ENCODE measurements at places on chromosomes 3 and 15. TPM values are rescaled to one million over a fixed set of nuclear protein-coding genes. Genes with fewer than 3 reads are reported as not detected.

The HCLS1 gene
- total RNA-seq: 380 TPM

DNA sequence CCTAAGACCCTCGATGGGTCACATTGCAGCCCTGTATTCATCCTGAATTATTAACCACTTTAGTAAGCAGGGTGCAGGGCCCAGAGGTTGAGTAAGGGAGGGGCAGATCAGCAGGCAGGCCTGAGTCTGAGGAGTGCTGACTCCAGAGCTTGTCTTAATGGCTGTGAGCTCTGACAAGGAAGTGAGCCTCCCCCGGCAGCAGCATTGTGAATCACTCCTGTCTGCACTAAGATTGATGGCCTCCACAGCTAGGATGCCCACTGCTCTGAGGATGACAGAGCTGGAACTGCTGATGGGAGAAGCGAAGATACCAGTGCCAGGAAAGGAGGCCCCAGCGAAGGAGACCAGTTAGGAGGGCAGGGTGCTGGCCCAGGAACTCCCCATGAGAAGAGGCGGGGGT is 46.5 kb upstream of the CCDC174 start:
- DNase-seq: no peak

DNA sequence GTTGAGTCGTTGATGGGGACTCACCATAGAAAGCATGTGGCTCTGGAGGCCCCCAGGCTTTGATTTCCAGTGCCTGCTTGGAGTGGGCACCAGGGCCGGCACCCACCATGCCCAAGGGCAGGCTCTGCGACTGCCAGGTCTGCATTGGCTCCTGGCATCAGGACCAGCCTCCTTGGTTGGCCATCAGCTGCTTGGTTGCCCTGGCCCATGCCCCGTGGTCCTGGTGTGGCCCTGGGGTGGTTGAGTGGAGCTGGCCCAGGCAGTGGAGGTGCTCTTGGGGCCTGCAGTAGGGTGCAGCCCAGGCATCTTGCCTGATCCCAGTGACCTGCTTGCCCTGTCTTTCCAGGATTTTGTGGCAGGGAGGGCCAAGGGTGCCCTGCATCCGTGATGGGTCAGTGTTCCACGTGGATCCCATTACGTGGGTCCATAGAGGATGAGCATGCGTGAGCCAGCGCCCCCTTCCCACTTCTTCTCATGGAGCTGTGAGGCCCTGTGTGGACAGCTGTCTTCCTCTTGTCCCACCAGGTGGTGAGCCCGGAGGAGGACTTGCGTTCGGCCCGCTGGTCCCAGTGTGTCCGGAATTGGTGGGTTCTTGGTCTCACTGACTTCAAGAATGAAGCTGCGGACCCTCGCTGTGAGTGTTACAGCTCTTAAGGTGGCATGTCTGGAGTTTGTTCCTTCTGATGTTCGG is 187.0 kb downstream of the UBE3A start:
- no peak for DNase-seq

DNA sequence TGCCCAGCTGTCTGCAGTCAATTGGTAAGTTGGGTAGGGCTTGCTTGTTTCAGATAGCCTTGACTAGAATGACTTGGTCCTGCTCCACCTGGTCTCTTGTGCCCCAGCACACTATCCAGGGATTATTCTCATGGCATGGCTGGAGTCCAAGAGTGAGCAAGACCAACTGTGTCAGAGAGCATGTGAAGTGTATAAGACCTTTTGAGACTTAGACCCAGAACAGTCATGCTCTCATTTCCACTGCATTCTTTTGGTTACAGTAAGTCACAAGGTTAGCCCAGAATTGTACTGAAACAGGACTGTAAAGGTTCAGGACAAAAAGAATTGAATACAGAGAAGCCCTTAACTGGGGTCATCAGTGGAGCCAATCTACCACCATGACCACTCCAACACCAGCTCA is 650.8 kb upstream of the ADAMTS9 start:
- no peak for DNase-seq
